SJSA1 (cell line): ENCODE measurements at places on chromosomes 7 and 10. TPM values are rescaled to one million over a fixed set of nuclear protein-coding genes. Genes with fewer than 3 reads are reported as not detected.
A peak's percentile ranks its signal among the peaks of the same experiment; 100 is the strongest.

DNA sequence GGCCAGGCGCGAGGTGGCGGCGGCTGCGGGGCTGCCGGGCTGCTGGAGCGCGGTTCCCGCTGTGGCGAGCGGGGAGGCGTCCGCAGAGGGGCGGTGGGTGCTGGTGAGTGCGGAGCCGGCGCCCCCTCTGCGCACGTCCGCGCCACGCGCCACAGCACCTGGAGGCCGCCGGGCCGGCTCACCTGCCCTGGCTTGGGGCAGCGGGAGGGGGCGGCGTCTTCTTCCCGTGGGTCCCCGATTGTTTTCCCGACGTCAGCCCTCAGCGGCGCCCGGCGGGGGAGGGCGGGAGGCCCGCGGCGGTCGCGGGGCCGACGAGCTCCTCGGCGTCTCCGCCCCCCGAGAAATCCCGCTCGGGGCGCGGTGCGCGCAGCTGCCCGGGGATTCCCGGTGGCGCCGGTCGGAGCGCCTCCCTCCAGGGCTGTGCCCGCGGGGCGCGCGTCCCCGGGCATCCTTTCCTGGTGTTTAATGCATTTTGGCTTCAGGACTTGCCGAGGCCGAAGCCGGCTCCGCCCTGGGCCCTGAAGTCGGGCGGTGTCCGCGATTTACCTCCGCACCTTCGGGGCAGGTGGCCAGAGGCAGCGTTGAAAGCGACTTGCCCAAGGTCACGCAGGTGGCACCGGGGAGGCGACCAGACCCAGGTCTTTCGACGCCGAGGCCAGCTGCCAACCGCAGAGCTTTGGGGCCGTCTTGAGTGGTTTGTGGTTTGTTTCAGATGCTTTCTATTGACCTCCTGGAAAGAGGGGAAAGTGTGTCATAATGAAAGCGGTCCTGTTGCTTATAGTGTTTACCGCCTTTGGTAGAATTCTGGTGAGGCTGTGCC lies 561 bp downstream of the PLEKHA1 start:
- DNase-seq, result peak; percentile 74

DNA sequence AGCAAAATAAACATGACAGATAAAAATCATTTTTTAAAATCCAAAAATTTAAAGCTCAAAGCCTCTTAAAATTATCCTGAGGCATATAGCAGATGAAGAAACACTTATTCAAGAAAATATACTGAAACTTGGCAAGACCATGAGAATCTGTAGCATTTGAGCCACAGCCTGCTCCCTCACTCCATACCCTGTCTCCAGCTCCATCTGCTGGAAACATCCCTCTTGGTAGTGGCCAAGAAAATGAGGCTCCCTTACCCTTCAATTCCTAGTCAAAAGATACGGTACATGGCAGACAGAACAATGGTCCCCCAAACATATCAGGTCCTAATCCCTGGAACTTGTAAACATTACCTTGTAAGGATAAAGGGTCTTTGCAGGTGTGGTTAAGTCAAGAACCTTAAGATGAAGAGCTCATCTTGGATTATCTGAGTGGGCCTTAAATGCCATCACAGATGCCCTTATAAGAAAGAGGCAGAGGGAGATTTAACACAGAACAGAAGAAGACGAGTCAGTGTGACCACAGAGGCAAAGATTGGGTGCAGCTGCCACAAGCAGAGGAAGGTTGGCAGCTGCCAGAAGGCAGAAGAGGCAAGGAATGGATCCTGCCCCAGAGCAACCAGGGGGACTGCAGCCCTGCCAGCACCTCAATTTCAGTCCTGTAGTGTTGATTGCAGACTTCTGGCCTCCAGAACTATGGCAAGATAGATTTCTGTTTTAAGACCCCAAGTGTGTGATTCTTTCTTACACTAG lies 149.4 kb downstream of the ZNF248 start:
- no peak for DNase-seq

- no peak for DNase-seq
Observed at GRCh38 chr7:93972029-93972725, 32.0 kb downstream of the BET1 start.

GRCh38 chr10:43226441-43226840 lies 40.4 kb downstream of the RASGEF1A start:
- no peak for DNase-seq

DNA sequence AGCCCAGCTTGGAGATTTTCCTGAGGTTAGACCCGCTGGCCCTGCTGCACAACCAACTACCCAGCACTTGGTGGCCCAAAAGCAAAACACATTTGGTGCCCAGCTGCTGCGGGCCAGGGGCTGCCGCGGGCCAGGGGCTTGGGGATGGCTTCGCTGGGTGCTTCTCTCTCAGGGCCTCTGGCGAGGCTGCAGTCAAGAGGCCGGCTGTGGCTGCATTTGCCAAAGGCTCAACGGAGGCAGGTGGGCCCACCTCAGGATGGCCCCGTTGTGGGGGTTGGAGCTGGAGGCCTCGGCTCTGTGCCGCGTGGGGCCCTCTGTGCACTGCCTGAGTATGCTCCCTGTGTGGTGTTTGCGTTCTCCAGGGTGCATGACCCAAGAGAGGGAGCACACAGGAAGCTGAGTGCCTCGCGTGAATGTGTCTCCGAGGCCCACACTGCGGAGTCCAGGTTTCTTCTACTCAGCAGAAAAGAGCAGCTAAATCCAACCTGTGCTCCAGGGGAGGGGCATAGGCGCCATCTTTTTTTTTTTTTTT lies 17.5 kb upstream of the UBE3C start:
- DNase-seq, result no peak

GRCh38 chr10:85604136-85604725 lies 762.4 kb downstream of the GRID1 start:
- peak; percentile 2 for DNase-seq

GRCh38 chr10:51214207-51215196 lies 140.2 kb downstream of the PRKG1 start:
- DNase-seq, result no peak

DNA sequence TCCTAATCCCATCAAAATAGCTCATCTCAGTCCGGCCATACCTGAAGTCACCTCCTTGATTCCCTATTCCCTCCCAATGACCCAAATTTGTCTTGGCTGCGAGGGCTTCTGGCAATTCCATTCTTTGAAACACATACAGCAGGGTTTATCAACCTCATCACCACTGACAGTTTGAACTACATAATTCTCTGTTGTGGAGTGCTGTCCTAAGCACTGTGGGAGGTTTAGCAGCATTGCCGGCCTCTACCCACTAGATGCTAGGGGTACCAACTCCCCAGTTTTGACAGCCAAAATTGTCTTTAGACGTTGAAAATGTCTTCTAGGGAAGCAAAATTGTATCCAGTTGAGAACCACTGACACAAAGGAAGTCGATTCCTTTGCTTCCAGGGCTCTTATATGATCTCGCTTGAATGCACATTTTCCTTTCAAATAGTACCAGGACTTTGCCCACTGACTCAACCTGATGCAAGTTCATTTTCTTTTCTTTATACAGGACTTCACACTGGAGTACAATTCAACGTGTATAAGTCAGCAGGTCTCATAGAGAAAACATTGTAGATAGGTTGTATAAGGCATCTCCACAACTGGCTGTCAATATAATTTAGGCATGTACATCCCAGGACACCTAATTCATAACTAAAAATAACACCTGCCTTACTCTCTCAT lies 133.3 kb downstream of the STRA8 start:
- no peak for DNase-seq

LIPM gene
- total RNA-seq, result not detected in 2 replicates

ANKRD26 gene
- total RNA-seq, result 7.4 and 14.3 TPM in 2 replicates

MBL2 gene
- not detected in 2 replicates for total RNA-seq

HHEX gene
- 17.3 and 17.7 TPM in 2 replicates for total RNA-seq

DYNC1I1 gene
- 3.9 and 6.2 TPM in 2 replicates for total RNA-seq
